ENCODE measurements at places on chromosomes 7 and 10.

DNA sequence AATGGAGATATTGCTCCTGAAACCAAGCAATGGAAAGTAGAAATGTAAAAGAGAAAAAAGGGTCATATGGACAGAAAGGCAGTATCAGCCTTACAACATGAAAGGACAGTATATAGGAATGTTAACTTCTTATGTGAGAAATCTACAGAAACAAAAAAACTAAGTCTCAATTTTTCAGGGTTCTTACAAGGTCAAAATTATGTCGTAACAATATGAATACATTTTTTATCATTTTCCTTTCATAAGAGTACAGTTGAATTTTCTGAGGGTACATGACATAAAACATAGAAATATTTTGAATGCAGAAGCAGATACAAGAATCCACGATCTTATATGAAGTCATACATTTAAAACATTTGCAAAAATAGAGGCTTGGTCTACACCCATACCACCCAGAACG lies 10.7 kb downstream of the DNA2 start:
- DNase-seq: no peak

DNA sequence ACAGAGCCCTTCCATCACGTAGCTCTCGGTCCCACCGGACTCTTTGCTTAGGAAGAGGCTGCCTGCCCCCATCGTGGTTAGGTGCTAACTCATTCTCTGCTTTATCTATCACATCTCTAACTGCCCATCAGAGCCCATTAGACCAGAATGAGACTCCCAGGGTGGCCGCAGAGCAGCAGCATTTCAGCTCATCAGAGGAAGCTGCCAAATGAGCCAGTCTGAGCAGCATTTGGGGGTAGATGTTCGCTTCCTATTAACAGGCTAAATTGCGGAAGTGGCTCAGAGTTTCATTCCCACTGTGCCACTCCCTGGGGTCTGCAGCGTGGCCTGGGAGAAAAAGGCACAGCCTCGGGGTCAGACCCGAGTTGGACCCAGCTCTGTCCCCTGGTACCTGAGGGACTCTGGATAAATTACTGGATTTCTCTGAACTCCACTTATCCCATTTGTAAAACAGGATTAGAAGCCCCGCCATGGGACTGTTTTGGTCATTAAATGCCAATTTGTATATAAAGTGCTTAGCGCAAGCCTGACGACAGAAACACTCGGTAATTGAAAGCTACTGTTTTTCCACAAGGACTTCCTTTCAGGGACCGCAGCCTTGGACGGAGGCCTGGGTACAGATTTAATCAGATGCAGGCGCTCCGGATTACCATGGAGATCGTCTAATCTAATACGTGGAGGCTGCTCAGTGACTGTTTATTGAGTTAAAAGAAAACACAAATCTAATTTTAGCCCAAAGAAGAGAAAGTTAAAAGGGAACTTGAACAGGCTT lies 73.8 kb upstream of the PRLHR start:
- no peak for DNase-seq

- no peak for DNase-seq
Observed at GRCh38 chr7:150784120-150784736, 15.9 kb downstream of the TMEM176B start.

GRCh38 chr7:127819975-127820731 lies 168.2 kb downstream of the SND1 start:
- peak; percentile 66 for DNase-seq

GRCh38 chr10:78059906-78060702 lies 26.4 kb downstream of the RPS24 start:
- no peak for DNase-seq

DNA sequence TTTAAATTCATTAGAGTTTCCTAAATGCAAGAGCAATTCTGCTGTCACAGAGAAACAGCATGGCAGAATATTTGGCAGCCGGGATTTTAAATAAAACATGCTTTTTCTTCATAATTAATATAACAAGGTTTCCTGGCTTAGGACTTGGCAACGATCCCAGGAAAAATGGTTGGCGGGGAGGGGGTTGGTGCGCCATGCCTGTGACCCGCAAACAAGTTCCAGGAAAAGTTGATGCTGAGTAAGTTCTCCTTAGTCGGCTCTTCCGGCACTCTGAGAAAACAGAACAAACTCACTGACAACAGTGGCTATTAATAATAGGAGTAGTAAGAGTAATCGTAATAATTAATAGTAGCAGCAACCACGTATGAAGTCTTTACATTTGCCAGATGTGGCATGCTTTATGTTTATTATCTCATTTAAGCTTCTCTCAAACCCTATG lies 4.6 kb downstream of the HABP2 start:
- DNase-seq: peak; percentile 1

DNA sequence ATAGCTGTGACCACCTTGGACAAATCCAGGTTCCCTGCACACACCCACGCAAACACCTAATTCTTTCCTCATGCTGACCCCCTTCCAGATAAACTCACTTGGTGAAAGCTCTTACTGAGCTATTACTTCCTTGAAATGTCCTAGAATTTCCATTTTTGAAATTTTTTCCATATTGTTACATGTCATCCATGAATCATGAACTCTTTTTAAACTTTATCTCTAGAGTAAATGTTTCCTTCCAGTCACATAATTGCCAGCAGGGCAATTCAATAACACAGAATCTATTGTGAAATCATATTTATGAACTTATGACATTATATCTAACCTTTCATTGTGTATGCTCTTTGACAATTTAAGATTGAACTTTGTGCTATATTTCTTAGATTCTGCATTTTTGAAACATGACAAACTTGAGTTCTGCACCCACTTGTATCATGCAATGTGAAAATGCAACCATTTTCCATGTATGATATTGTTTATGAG lies 26.8 kb upstream of the FGL2 start:
- DNase-seq: peak; percentile 13

DNA sequence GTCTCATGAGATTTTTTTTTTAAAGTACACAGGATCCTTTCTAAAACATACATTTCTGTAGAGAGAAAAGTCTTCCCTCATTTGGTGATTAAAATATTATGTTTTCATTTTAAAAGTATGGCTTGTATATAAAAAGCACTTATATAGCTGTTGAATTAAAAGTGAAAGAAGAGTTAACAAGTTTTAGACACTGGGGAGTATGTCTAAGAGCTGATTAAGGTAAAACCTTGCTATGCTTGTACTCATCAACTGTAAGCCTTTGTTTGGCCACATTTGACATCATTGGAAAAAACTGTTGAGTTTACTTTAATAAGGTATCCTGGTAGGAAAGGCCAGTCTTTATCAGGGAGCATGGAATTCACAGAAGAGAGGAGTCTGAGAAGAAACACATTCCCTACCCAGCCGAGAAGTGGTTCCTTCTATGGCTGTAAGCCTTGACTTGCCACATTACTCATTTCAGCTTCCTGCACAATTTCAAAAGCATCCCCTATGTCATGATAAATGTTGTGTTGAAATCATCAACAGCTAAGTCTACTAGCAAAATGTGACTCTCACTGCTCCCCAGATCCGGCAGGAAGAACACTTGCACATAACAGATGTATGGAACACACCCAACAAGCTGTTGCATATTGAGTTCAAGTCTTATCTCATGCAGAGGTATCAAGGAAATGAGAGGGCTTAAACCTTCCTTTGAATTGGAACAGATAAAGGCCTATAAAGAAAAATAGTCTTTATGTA lies 171.8 kb upstream of the CDK1 start:
- DNase-seq: peak; percentile 98

- DNase-seq: peak; percentile 99
Observed at GRCh38 chr10:17025444-17026295, 103.9 kb downstream of the CUBN start.
